A172 (cell line): ENCODE measurements at places on chromosomes 1 and 21. TPM values are rescaled to one million over a fixed set of nuclear protein-coding genes. Genes with fewer than 3 reads are reported as not detected.
A peak's percentile ranks its signal among the peaks of the same experiment; 100 is the strongest.

- DNase-seq: no peak
These were observed 159.0 kb upstream of the CD34 start for GRCh38 chr1:208069908-208070307.

DNA sequence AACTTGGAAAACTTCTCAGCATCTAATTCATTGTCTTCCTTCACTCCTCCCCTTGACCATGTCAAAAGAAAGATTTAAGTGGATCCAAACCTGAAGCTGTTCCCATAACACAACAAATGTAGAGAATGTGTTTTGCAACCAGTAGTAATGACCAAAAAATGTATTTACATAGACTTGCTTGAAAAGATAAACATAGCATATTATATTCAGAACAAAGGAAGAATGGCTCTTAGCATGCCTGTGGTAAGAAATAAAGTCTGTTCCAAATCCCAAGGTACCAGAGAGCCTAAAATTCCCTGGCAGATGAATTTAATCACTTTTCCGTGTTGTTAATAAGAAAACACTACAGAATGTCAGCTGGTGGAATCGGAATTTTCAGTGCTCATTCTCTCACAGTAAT is 36.8 kb downstream of the FMO3 start:
- DNase-seq: no peak

DNA sequence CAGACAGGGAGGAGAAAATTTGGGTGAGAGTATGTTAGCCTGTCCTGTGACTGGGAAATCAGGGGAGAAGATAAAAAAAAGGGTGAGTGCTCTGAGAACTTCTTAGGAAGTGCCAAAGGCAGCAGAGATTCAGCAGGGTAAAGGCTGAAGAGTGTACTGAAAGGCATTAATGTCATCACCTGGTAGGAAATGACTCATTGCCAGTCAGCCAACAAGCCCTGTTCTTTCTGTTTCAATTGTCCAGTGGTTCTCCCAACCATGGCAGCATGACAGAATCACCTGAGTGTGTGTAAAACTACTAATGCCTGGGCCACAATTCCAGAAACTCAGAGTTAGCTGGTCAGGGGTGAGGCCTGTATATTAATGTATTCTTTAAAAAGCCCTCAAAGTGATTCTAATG is 83.5 kb downstream of the INTS7 start:
- peak; percentile 97 for DNase-seq

DNA sequence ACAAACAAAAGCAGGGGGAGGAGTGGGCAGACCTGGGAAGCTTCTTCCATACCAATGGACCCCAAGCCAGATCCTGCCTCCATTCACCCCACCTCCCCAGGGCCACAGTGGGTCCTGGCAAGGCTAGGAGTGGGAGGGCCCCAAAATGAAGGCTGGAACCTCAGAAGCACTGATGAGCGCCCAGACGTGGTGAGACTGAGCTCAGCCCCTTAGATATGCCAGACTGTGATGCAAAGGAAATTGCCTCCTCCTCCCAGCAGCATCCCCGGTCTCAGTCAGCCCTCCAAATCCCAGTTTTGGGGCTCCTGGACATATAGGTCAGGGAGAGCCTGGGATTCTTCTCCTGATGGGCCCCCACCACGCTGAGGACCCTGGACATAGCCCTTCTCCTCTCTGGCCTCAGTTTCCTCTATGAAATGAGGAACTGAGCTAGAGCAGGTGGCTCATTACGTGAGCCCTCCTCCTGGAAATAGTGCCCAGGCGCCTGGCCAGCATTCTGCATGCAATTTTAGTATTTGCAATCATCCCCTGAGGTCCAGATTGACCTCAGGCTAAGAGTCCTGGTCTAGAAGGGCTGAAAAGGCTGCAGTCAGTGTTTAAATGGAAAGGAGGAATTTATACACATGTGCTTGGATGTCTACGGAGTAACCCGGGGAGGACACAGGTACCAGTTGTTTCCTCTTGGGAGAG is 33.5 kb downstream of the RHBG start:
- DNase-seq: no peak

DNA sequence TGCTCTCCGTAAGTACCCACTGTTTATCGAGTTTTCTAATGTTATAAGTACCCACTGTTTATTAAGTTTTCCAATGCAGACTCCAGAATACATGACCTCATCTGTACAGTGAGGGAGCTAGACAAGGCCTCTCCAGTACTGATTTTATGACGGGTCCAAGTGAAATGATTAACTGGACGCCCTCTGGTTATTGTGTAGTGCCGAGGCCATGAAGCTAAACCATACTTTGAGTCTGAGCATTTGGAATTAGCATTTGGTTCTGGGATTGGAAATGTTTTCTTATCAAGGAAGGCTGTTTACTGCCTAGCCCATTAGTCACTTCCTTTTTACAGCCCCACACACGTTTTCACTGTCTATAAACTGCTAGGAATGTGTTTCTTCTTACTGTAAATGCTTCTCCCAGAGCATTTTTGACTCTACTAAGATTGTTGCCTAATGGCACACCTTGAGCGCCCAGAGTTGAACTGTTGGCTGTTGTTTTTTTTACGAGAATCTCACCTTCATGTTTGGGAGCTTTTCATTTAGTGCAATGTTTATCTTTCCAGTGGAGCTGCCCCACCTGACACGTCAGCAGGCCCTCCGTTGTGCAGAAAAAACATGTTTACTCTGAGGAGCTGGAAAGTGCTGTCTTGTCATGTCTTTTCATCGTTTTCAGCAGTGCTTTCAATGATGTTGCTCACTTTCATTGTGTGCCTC is 26.9 kb downstream of the SPATA46 start:
- peak; percentile 93 for DNase-seq

DNA sequence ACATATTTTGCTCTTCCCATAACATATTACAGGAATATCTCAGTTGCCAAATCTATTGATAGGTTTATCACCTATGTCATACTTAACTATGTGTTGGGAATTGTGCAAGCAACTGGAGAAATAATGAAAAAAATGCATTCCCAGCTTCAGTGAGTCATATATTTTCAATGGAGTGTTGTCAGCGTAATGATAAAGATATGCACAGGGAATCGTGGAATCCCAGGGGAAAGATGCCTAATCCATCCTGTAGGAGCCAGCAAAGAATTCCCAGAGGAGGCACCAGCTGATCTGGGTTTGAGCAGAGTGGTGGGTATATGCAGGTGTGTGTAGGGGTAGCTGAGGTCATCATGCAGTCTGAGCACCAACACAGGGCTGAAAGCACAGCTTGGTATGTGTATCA is 213.3 kb upstream of the DAB1 start:
- peak; percentile 8 for DNase-seq

Gene SEMA6C
- 2.5 and 4.4 TPM in 2 replicates for total RNA-seq

- peak; percentile 26 for DNase-seq
These were observed 40.0 kb downstream of the LTN1 start for GRCh38 chr21:28952686-28953085.

Gene LCE1A
- not detected in 2 replicates for total RNA-seq

GRCh38 chr1:217425422-217425821 is 205.5 kb downstream of the GPATCH2 start:
- no peak for DNase-seq

DNA sequence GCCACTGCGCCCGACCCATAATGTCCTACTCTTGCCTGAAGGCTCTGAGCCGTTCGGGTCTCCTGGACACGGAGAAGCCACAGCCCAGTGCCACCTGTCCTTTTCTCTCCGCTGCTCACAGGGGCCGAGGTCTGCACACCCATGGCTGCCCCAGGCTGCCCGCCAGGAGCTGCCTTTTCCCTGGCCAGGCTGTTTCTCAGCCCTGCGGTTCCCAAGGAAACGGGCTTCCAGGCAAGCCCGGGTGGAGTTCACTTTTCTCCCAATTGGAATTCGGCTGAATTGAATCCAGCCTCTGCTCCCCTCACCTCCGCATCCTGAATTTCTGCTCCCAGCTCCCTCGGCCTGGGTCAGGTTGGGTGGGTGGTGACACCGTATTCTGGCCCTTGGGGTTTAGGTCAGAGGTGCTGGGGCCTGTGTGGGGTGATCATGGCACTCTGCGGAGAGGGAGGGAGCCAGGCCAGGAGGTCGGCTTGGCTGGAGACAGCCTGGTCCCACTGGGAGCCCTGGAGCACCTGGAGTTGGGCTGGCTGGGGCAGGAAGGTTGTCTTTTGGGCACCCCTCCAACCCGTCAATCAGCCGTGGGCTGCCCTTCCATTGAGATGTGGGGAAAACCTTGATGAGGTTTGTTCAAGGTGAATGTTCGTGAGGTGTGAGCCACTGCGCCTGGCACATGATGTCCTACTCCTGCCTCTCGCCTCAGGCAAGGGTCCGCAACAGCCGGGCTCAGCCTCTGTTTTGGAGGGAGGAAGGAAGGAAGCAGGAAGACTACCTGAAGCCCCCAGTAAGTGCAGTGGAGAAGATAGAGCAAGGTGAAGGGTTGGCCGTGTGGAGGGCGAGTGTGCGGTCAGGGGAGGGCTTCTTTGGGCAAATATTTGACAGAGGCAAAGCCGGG is 25.1 kb downstream of the RRP1 start:
- no peak for DNase-seq

Gene THEM5
- total RNA-seq: not detected in 2 replicates

- no peak for DNase-seq
These were observed 380.9 kb upstream of the PTBP2 start for GRCh38 chr1:96340686-96341085.

- DNase-seq: no peak
These were observed 74.6 kb downstream of the ZNF648 start for GRCh38 chr1:181986907-181987305.

DNA sequence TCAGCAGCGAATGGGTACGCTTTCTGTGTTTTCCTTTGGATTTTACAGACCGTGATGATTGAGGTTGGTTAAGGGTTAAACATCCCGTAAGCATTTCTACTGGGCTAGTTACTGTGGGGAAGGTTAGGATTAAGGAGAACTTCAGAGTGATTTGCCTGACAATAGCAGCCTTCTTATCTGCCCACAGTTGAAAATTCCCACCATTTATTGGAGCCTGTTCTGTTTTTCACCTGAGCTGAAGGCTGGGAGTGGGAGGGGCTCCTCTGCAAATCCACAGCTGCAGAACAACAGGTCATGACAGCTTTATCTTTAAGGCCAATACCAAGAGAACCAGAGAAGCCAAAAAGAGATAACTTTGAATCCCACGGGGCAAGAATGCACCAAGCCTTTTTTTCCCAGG is 168.6 kb downstream of the KAZN start:
- DNase-seq: no peak

Gene PIGR
- total RNA-seq: not detected in 2 replicates

DNA sequence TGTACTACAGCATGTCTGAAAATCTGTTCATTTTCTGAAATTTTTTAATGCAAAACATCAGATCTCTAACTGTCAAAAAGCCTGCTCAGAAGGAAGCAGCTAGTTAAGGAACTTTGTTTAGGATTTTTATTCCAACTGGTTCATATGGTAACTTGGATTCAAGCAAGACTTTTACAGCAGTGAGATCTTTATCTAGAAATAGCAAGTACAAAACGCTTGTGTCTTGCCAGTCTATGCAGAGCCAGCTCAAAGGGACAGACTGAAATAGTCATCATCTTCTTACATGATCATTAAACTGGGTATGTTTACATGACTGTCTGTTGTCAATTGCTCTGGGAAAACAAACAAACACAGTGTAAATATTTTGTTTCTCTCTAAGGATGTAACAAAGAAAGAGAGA is 37.6 kb downstream of the DDAH1 start:
- DNase-seq: no peak

DNA sequence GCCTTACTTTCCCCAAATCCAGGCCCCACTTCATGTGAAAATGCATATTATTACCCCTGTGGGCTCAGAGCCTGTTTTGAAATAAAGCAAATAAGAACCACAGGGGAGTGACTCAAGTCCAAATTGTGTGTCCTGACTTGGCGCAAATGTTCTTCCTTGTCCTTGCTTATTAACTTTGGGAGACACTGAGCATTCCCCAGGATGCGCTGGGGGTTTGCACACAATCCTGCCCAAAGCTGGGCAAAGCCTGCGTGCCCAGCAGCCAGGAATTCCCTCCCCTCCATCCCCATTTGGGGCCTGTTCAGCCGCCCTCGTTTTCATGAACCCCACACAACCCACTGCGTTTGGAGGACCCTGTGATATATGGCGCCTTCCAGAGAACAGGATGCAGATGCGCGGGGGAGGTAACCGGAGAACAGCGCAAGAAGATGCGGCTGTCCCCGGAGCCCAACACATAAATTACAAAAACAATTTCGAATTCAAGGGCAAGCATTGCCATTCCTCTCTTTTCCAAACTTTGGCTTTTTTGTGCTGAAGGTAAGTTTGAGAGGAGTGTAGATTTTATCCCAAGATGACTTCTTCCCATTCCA is 42.4 kb upstream of the CLDN14 start:
- DNase-seq: no peak

- peak; percentile 2 for DNase-seq
These were observed 1.8 kb downstream of the CDKN2C start for GRCh38 chr1:50971748-50972305.

DNA sequence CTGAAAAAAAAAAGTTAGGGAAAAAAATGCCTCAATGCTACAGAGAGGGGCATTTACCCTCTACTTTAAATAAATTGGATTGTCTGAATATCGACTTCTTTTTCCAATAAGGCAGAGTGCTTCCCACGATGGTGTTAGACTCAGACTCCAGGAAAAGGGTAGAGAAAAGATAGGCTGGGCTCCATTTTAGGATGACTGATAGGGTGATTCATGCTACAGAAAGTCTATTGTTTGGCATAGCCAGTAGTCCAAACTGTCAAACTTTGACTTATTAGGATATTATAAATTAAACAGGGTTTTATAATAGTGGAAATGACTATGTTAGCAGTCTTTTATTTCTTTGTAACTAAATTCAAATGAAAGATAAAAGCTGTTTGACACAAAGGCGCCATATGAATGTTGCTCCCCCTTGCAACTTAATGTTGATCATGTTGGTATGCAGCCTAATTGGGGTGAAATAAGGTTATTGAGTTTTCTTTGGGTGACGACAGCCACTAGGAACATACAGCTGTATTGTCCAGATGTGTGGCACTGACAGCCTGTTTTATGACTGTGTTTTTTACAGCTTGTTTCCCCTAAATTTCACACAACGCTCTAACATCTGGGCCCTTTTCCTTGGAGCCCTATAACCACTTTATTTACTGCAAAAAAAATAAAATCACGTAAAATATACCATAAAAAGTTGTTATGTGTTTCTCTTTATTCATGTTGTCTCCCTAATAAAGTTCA is 69.3 kb downstream of the SPAG17 start:
- peak; percentile 59 for DNase-seq

Gene GCSAML
- total RNA-seq: 0.10 TPM in 1 of 2 replicates, not detected in the other

- peak; percentile 79 for DNase-seq
These were observed 42.0 kb upstream of the PADI1 start for GRCh38 chr1:17162941-17163340.

GRCh38 chr1:156704930-156705320 is 458 bp downstream of the CRABP2 start:
- peak; percentile 72 for DNase-seq
